Central memory CD4-positive, alpha-beta T cell (primary cell): ENCODE measurements at places on chromosomes 1 and 21.

- no peak for DNase-seq
Observed at GRCh38 chr1:10980094-10980577, 32.3 kb upstream of the TARDBP start.

DNA sequence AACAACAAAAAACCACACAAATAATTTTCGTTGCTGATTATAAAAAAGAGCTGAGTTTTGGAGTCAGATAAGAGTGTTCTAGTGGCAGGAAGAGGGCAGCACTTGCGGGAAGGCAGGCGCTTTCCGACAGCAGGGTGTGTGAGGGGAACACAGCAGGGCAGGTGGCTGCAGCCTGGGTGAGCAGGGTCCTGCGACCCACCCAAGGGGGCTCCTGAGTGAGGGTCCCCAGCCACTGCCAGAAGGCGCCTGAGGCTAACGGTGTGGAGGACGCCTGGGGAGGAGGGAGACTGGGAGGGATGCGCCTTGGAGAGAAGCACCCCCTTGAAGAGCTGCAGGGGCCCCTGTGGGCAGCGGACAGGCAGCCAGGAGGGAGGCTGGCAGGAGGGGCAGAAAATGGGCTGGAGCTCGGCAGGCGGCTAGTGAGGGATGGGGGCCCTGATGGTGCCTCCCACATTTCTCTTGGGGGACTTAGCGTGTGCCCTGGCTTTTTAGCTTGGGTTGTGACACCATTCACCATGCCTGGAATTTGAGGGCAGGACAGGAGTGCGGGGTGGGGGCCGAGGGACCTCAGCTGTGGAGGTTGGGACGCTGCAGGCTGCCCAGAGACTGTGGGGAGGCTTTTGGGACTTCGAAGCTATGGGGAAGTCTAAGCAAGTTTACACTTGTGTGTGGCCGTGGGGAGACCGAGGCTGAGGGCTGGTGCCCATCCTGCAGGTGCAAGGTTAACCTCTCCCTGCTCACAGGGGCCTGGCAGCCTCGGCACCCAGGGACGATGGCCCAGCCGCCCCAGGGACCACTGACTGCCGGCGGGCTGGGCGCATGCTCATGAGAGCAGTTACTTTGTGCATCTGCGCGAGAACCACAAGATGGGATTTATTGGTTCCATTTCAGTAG is 111.4 kb downstream of the SIK1 start:
- no peak for DNase-seq

DNA sequence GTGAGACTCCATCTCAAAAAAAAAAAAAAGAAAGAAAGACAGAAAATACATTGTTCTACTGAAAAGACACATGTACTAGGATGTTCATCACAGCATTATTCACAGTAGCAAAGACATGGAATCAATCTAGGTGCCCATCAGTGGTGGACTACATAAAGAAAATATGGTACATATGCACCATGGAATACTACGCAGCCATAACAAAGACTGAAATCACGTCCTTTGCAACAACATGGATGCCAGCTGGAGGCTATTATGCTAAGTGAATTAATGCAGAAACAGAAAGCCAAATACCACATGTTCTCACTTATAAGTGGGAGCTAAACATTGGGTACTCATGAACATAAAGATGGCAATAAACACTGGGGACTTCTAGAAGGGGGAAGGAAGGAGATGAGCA is 48.9 kb upstream of the SLC19A2 start:
- no peak for DNase-seq

DNA sequence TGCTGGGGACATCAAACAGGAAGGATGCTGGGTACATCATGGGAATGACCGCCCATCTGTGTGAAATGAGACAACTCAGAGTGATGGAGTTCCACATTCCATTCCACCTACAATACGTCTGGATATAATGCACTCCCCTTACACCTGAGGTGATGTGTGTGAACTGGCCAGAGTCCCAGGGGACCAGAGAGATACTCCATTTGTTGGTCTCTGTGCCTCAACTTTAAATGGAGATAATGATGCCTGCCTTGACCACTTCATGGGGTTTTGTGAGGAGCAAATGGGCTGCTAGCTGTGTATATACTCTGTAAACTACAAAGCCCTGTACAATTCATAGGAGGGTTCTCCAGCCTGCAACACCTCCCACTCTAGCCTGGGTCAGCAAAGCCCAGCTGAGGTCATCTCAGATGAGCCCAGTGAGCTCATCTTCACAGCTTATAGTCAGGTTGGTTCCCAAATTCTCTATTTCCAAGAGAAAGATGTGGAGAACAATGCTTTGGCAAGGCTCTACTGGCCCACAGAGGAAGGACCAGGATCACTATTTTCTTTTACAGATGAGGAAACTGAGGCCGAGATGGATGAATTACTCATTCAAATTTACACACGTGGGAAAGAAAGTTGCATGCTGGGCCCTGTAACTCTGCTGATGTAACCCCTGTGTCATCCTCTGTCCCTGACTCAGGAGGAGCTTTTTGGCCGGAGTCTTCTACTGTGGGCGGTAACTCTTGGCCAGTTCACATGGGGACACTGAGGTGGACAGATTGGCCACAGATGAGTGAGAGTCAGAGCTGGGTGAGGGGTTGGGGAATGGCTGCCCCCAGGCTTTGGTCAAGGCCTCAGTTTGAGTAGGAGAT is 105.6 kb upstream of the GCLM start:
- no peak for DNase-seq

- DNase-seq: no peak
Observed at GRCh38 chr1:179937668-179938254, 16.8 kb upstream of the CEP350 start.

DNA sequence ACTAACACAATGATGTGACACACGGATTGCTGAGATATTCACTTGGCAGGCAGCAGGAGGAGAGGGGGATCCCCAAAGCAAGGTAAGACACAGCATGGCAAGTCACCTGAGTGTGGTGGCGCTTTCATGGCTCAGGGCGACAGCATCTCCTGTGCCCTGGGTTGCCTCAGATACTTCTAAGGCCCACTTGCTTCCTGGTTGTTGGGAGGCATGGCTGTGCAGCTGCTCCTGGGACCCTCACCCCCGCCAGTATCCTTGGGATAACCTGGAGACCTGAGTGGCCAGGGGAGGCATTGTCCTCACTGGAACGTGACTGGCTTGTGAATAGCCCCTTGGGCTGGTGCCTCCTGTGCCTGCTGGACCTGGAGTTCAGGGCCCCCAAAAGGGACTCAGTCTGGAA is 69.8 kb downstream of the STUM start:
- DNase-seq: no peak

- no peak for DNase-seq
Observed at GRCh38 chr1:81398041-81398440, 402.7 kb upstream of the ADGRL2 start.

DNA sequence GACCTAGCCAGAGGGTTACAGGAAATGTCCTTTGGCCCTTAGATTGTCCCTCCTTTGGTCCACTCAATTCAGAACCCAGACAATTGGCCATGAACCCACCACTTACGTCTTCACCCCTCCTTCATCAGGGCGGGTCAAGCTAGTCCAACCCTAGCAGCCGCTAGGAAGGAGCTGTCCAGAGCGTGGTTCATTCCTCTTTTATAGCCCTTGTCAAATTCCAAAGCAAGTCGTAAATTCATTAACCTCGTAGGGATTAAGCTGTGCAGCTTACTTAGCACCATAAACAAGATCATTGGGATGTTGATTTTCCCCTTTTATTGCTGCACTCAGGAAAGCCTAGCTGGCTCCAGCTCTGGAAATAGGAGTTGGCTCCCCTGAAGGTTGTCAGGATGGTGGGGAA is 90.1 kb downstream of the TMEM53 start:
- DNase-seq: no peak

- DNase-seq: no peak
Observed at GRCh38 chr1:1781526-1781903, 3.2 kb upstream of the NADK start.

GRCh38 chr1:181931873-181932272 is 129.6 kb downstream of the ZNF648 start:
- no peak for DNase-seq
